Activated B cell treated with CpG ODN at 0.5 μM for 24 hours (primary cell): ENCODE measurements at places on chromosomes 2 and 18. TPM values are rescaled to one million over a fixed set of nuclear protein-coding genes. Genes with fewer than 3 reads are reported as not detected.

The DNER gene
- not detected in 2 replicates for total RNA-seq

The GCG gene
- total RNA-seq, result not detected in 2 replicates

The LYPD6B gene
- total RNA-seq, result 0.58 and 1.4 TPM in 2 replicates

The ARID5A gene
- total RNA-seq, result 73.4 and 83.5 TPM in 2 replicates

The SOX11 gene
- total RNA-seq, result 0.05 TPM in 1 of 2 replicates, not detected in the other

The MBP gene
- total RNA-seq, result 88.0 and 92.7 TPM in 2 replicates

The DYNAP gene
- total RNA-seq, result not detected in 2 replicates

The DNAH6 gene
- total RNA-seq, result 0.34 and 0.82 TPM in 2 replicates

The ERFE gene
- total RNA-seq, result not detected in 2 replicates

The PLB1 gene
- 0.05 and 0.64 TPM in 2 replicates for total RNA-seq

DNA sequence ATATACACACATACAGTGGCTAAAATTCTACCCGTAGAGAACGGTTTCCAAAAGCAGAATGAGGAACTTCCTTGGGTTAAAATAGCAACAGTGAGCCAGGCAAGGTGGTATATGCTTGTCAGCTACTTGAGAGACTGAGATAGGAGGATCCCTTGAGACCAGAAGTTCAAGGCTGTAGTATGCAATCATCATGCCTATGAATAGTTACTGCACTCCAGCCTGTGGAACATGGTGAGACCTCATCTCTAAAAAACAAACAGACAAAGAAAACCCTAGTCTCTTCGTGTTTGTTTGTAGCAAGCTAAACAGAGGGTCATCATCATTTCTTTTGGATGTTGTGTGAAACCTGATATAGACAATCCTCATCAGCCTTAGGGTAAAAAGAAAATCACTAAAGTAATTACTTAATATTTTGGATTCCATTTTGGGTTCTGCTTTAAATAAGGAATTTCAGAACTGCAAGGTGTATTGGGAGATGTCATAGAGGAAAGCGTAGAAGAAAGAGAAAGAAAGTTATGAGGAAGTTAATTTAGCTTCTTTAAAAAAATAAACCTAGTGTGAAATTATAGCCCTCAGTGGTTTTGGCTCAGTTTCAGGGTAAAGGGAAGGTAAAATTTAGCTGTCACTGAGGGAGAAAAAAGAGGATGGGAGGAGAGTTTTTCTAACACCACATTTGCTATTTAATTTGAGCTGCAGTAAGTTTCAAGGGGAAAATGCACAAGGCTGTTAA, 46.5 kb downstream of the PLEK start:
- H3K4me3 ChIP-seq, result peak overlapping the region; percentile 78
- peaks cover 15% of the 10 kb centered on the region for H3K36me3 ChIP-seq
- H3K27ac ChIP-seq, result peak overlapping the region; percentile 93
- no peaks in the 10 kb centered on the region for H3K27me3 ChIP-seq
- no peak for DNase-seq
- peaks cover 97% of the 10 kb centered on the region for H3K4me1 ChIP-seq

DNA sequence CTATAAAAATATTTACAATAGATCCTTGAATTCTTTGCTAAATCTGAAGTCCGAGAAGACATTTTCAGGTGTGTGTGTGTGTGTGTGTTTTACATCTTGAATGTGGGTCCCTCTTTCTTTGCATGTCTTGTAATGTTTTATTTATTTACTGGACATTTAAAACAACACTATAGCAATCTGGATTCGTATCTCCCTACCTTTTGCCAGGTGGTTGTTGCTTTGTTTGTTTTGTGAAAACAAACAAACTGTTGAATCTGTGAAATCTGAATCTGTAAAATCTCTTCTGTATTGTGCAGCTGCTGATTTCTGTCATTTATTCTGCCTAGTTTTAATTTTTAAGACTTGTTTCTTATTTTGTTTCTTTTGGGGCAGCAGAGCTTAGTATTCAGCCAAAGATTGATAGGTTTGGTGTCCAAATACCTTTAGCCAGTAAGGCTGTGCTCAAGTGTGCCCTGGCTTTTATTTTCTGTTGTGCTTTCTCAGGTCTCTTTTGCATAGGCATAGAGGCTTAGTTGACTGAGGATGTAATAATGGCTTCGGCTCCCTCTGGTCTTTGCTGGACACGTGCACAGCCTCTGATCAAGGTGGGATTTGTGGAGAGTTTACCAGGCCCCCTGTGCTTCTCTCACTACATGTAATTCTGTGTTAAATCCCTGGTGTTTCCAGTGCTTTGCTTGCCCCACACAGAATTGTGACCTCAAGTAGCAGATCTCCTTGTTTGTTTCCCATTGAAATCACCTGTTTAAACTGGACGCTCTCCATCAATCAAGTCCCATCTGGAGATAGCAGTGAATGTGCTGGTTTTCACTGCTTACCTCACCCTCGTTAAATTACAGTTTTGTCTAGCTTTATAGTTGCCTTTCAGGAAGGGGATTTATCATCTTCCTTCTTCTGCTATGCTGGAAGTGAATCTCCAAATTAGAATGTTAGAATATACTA, 71.1 kb downstream of the BIRC6 start:
- H3K27ac ChIP-seq, result no peak overlapping the region
- no peak overlapping the region for H3K4me3 ChIP-seq
- DNase-seq, result no peak
- no peaks in the 10 kb centered on the region for H3K27me3 ChIP-seq

GRCh38 chr18:24246143-24246542, 107.3 kb downstream of the CABYR start:
- no peak for DNase-seq
- no peak overlapping the region for H3K4me3 ChIP-seq
- peaks cover 2% of the 10 kb centered on the region for H3K27me3 ChIP-seq
- no peaks in the 10 kb centered on the region for H3K4me1 ChIP-seq
- H3K27ac ChIP-seq, result no peak overlapping the region

GRCh38 chr2:62339837-62340236, 143.9 kb downstream of the B3GNT2 start:
- peaks cover 18% of the 10 kb centered on the region for H3K4me1 ChIP-seq
- no peak overlapping the region for H3K4me3 ChIP-seq
- no peak overlapping the region for H3K27ac ChIP-seq

GRCh38 chr2:19649142-19649541, 252.6 kb downstream of the TTC32 start:
- H3K27ac ChIP-seq, result no peak overlapping the region
- no peaks in the 10 kb centered on the region for H3K27me3 ChIP-seq
- H3K4me1 ChIP-seq, result no peaks in the 10 kb centered on the region
- DNase-seq, result no peak
- H3K36me3 ChIP-seq, result no peaks in the 10 kb centered on the region

GRCh38 chr2:171814883-171815282, 79.2 kb downstream of the SLC25A12 start:
- no peaks in the 10 kb centered on the region for H3K4me1 ChIP-seq
- peaks cover 40% of the 10 kb centered on the region for H3K36me3 ChIP-seq
- H3K27me3 ChIP-seq, result no peaks in the 10 kb centered on the region
- DNase-seq, result no peak
- no peak overlapping the region for H3K4me3 ChIP-seq
- no peak overlapping the region for H3K27ac ChIP-seq

DNA sequence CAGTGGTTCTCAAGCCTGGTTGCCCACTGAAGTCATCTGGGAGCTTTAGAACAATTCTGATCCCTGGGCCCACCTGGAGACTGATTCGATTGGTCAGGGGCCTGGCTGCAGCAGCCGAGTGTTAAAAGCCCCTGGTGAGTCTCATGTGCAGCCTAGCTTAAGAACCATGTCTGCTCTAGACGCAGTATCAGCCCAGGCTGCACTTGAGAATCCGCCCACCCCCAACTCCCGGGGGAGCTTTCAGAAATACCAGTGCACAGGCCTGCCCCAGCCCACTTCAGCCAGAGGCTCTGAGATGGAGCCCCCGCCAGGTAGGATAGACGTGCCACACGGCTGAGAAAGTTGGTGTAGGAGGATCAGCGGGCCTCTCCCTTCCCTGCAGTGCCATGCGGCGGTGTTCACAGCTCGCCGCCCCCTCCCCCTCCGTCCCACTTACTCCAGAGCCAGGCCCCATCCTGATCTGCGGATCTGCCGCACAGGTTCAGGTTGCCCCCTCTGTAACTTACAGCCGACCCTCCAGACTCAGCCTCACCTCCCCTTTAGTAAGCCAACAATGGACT, 209.0 kb upstream of the RAB12 start:
- no peak overlapping the region for H3K27ac ChIP-seq
- H3K36me3 ChIP-seq, result no peaks in the 10 kb centered on the region
- H3K4me3 ChIP-seq, result no peak overlapping the region

DNA sequence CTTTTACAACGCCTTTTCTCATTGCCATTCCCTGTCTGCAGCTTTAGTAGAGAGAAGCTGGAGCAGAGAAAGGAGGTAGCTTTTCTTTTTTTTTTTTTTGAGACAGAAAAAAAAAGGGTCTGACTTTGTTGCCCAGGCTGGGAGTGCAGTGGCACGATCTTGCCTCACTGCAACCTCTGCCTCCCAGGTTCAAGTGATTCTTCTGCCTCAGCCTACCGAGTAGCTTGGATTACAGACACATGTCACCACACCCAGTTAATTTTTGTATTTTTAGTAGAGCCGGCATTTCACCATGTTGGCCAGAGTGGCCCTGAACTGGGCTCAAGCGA, 25.0 kb upstream of the ACSL3 start:
- DNase-seq, result no peak
- no peak overlapping the region for H3K4me3 ChIP-seq
- no peaks in the 10 kb centered on the region for H3K4me1 ChIP-seq
- no peak overlapping the region for H3K27ac ChIP-seq

GRCh38 chr2:196801674-196802261, 2.3 kb upstream of the GTF3C3 start:
- peaks cover 7% of the 10 kb centered on the region for H3K27me3 ChIP-seq
- no peak for DNase-seq
- no peak overlapping the region for H3K27ac ChIP-seq
- H3K36me3 ChIP-seq, result peaks cover 16% of the 10 kb centered on the region
- no peak overlapping the region for H3K4me3 ChIP-seq

DNA sequence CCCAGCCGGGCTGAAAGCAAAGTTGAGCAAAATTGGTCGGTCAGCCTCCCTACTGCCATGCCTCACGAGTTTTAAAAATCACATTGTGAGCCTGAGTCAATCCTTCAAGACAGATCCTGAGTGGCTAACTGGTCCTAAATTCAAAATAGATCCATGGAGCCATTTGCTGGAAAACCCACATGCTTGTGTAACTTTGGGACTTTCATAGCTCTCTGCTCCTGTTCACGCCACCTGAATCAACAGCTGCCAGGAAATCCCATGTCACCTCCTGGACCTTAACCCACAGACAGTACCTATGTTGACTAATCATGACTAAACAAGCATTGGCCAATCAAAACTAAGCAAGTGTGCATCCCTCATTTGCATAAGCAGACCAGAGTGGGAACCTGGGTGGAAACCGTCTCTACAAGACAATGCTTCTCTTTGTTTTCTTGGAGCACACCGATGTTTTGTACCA, 42.8 kb upstream of the LDLRAD4 start:
- no peak overlapping the region for H3K4me3 ChIP-seq
- H3K4me1 ChIP-seq, result no peaks in the 10 kb centered on the region
- no peaks in the 10 kb centered on the region for H3K36me3 ChIP-seq
- H3K27ac ChIP-seq, result no peak overlapping the region
- DNase-seq, result no peak

- H3K27ac ChIP-seq, result no peak overlapping the region
- H3K36me3 ChIP-seq, result no peaks in the 10 kb centered on the region
- DNase-seq, result no peak
- H3K4me1 ChIP-seq, result peaks cover 7% of the 10 kb centered on the region
- no peaks in the 10 kb centered on the region for H3K27me3 ChIP-seq
Observed at GRCh38 chr2:230050136-230050535, 18.6 kb downstream of the SLC16A14 start.

- no peaks in the 10 kb centered on the region for H3K4me1 ChIP-seq
- H3K4me3 ChIP-seq, result no peak overlapping the region
- peaks cover 4% of the 10 kb centered on the region for H3K27me3 ChIP-seq
- H3K27ac ChIP-seq, result no peak overlapping the region
- no peak for DNase-seq
- no peaks in the 10 kb centered on the region for H3K36me3 ChIP-seq
Observed at GRCh38 chr18:46700066-46700824, 43.2 kb upstream of the LOXHD1 start.

DNA sequence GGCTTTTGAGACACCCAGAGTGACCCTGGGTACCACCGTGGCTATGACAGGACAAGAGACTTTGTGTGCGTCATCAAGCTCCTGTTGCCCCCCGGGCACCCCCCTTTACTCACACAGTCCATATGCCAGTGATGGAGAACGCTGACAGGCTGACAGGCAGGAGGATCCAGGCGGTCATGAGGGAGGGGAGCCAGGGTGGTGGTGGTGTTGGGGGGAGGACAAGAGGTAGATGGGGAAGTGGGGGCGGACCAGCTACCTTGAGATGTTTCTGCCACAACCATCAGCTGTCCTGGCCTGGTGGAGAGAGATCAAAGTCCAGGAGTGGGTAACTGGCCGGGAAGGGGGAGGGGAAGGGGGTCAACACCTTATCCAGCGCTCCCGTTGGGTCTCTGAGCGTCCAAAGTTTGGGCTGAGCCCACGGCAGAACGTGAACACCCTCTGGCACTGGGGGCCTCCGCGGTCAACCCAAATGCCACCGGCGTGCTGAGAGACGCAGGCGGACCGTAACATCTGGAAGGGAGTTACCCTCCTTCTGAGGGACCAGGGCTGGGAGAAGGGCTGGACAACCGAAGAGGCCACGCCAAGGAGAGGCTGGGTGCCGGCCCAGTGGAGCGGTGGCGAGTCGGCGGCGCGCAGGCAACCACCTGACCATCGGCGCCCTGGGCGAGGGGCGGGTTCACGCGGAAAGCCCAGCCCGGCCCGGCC, 575 bp downstream of the TMEM150A start:
- DNase-seq, result no peak
- peaks cover 43% of the 10 kb centered on the region for H3K36me3 ChIP-seq
- peaks cover 35% of the 10 kb centered on the region for H3K4me1 ChIP-seq
- H3K27me3 ChIP-seq, result no peaks in the 10 kb centered on the region

- H3K27me3 ChIP-seq, result no peaks in the 10 kb centered on the region
- H3K4me3 ChIP-seq, result no peak overlapping the region
- H3K4me1 ChIP-seq, result no peaks in the 10 kb centered on the region
- DNase-seq, result no peak
- no peak overlapping the region for H3K27ac ChIP-seq
Observed at GRCh38 chr2:221896505-221897151, 324.5 kb upstream of the EPHA4 start.

- H3K4me1 ChIP-seq, result peaks cover 32% of the 10 kb centered on the region
- H3K27me3 ChIP-seq, result no peaks in the 10 kb centered on the region
- no peak overlapping the region for H3K4me3 ChIP-seq
- peaks cover 23% of the 10 kb centered on the region for H3K36me3 ChIP-seq
Observed at GRCh38 chr18:75066936-75067335, 142.0 kb downstream of the PTGR3 start.

- H3K4me3 ChIP-seq, result peak within 1 kb of the TSS; percentile 56
- peaks cover 11% of the 10 kb centered on the region for H3K27me3 ChIP-seq
- H3K4me1 ChIP-seq, result peaks cover 10% of the 10 kb centered on the region
- no peak for DNase-seq
- H3K36me3 ChIP-seq, result no peaks in the 10 kb centered on the region
Observed at GRCh38 chr2:186848873-186849578, at the start of gene ZSWIM2. Gene ZSWIM2 (minus strand): TSS chr2:186849170. CDS start chr2:186849130, 40 bp downstream.

- no peak for DNase-seq
- no peak overlapping the region for H3K4me3 ChIP-seq
- H3K27me3 ChIP-seq, result peaks cover 9% of the 10 kb centered on the region
- H3K27ac ChIP-seq, result no peak overlapping the region
Observed at GRCh38 chr2:160931531-160931930, 228.7 kb upstream of the TANK start.
